Psoas muscle (tissue), 8 donors: ENCODE measurements at places on chromosomes 12 and 14.
A peak's percentile ranks its signal among the peaks of the same experiment; 100 is the strongest.

DNA sequence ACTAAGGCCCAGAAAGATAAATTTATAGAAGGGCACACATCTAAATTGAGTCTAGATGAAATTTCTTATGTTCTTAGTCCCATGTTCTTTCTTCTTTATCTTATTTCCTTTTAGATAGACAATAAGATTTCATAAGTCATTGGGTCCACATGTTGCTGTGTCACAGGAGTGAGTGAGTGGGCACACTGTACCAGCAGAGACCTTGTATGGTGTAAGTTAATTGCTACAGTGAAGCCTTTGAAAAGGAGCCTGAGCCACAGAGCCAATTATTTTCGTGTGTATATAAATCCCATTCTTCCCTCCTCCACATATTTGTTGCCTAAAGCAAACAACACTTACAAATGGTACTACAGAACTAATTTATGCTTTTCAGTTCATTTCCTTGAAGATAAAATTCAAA lies 79.1 kb downstream of the GRIP1 start:
- no peak for DNase-seq

- no peak for DNase-seq
These were observed 6.7 kb downstream of the DDX47 start for GRCh38 chr12:12819752-12820311.

DNA sequence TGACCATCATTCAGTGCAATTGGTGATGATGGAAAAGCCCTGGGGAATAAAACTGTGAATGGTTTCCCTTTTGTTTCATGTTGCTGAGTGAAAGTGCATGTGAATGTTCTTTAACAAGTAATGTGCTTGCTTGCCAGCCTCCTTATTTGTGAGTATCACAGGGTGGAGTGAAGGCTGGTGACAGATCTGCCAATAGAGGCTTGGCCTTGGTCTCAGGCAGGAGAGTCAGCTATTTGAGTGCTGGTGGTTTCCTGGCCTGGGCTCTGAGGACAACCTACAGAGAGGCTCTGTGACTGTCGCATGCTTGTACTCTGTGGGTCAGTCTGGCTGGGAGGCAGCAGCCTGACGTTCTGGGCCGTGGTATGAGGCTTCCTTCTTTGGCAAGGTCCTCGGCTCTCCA lies 20.7 kb downstream of the KRT85 start:
- no peak for DNase-seq

DNA sequence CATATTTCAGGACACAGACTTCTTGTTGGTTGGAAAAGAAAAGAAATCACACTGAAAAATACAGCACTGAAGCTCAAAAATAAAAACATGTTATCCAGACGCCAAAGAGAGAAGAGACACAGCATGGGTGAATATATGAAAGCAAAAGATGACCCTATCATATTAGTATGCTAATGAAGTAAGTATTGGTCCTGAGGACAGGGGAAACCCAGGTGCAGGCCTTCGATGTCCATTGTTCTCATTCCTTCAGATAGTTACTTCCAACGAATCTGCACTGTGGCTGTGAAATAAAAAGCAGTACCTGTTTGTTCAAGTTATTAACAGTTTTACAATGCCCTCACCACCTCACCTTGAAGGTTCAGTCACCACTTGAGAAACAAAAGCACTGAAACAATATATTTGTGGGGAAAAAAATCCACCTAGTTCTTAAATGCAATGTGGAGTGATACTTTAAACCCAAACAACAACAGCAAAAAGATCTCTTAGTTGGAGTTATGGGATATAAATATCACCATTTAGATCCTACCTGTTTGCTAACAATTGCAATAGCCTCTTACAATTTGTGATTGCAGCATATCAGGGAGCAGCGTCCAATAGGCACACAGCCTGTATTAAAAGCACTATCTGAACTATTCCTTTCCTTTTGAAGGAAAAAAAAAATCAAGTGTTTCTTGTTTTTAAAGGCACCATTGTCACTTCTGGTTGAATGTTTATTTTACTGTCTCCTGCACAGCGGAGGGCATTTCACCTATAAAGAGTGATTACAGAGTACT lies 188.1 kb downstream of the BCAT1 start:
- DNase-seq, result no peak

DNA sequence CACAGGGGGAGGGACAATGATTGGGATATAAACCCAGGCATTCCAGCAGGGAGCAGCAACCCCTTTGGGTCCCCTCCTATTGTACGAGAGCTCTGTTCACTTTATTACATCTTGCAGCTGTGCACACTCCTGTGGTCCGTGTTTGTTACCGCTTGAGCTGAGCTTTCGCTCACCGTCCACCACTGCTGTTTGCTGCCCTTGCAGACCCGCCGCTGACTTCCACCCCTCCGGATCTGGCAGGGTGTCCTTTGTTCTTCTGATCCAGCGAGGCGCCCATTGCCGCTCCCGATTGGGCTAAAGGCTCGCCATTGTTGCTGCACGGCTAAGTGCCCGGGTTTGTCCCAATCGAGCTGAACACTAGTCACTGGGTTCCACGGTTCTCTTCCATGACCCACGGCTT lies 64.1 kb downstream of the E2F7 start:
- no peak for DNase-seq

DNA sequence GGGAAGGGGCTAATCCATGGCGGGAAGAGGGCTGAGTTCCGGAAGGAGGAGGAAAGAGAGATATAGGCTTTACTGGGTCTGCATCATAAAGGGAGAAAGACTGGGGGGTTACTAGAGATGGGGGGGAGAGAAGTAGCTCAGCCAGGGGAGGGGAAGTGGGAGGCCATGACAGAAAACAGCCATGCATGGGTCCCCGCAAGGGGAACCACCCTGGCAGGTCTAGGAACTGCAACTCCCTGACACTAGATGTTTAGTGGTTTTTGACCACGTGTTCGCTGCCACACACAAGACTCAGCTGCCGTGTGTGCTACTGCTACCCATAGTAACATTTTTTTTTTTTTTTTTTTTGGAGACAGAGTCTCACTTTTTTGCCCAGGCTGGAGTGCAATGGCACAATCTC lies 145.0 kb downstream of the RIMBP2 start:
- no peak for DNase-seq

GRCh38 chr14:65167072-65167645 lies 64.8 kb upstream of the MAX start:
- DNase-seq, result no peak

GRCh38 chr12:6925540-6926279 lies 2.0 kb upstream of the ATN1 start:
- peak; percentile 68 for DNase-seq
